Dorsolateral prefrontal cortex (tissue), 122 donors: ENCODE measurements at places on chromosomes 3 and 15.
A peak's percentile ranks its signal among the peaks of the same experiment; 100 is the strongest.

DNA sequence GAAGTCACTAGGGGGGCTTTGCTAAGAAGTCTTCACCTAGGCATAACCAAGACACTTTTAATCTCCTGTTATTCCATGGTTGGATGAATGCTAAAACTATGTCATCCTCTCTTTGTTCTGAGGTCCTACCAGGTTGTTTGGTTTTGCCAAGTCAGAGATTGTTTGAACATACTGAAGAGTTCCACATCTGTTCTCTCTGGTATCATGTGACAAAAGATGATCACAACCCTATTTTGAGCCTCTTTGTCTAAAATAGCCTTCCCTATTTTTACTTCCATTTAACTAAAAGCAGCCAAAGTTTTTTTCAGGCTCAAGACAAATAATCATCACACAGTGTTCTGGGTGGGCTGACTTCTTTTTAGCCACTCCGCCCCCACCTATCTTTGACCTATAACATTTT is 218.4 kb upstream of the LMCD1 start:
- DNase-seq: no peak

DNA sequence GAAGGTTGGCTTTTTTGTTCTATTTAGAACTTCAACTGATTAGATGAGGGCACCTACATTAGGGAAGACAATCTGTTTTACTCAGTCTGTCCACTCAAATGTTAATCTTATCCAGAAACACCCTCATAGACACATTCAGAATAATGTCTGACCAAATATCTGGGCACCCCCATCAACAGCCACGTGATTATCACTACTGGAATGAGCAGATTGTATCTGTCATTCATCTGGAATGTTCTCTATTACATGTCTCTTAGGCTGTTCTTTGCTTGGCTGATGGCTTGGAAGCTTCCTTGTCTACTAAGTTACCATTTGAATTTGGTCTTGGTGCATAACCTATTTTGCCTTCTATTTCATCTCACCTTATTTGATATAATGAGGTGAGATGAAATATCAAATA is 15.7 kb upstream of the LRRC58 start:
- no peak for DNase-seq

DNA sequence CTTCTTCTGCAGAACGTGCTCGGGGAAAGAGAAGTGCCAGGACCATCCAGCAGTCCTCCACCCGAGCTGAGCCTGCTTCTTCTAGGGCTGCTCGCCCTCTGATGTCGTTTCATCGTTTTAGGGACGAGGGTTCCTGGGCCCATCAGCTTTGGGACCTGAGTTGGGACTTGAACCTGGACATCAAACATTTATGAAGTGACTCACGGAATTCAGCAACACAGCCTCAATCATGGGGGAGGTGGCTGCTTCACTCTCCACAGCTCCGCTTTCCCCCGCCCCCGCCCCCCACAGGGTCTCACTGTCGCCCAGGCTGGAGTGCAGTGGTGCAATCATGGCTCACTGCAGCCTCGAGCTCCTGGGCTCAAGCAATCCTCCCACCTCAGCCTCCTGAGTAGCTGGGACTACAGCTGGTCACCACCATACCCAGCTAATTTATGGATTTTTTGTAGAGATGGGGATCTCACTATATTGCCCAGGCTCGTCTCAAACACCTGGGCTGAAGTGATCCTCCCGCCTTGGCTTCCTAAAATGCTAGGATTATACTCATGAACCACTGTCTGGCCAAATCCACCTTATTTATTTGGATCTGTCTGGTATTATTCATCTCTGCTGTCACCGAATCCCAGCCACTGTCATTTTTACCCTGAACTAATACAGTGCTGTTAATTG is 725 bp upstream of the SCAMP2 start:
- no peak for DNase-seq

- no peak for DNase-seq
Observed at GRCh38 chr3:107367353-107367752, 9.9 kb upstream of the CCDC54 start.

- DNase-seq: no peak
Observed at GRCh38 chr15:50390554-50391264, 33.5 kb upstream of the USP8 start.

- DNase-seq: no peak
Observed at GRCh38 chr3:178567611-178568010, 31.4 kb downstream of the KCNMB2 start.

GRCh38 chr3:34504775-34505174 is 706.3 kb downstream of the PDCD6IP start:
- DNase-seq: no peak

DNA sequence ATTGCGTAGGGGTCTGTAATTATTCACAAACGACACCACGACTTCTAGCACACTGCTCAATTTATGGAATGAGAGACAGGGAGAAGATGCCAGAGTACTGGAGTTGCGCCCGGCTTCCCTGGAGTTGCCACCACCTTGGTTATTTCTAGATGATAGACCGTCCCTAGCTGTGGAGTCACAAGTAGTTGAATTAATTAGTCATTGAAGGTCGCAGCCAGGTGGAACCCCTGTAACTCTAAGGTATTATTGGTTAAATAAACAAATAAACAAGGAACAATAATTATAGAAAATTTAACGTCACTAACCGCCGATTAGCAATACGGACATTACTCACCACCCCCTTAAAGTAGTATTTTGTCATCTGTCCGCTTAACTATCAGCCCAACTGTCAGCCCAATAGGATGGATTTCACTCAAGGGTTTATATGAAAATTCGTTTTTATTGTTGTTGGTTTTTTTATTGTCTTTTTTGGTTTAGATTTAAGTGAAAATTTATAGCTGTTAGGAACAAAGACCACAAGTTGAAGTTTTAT is 911 bp upstream of the AZI2 start:
- DNase-seq: no peak

DNA sequence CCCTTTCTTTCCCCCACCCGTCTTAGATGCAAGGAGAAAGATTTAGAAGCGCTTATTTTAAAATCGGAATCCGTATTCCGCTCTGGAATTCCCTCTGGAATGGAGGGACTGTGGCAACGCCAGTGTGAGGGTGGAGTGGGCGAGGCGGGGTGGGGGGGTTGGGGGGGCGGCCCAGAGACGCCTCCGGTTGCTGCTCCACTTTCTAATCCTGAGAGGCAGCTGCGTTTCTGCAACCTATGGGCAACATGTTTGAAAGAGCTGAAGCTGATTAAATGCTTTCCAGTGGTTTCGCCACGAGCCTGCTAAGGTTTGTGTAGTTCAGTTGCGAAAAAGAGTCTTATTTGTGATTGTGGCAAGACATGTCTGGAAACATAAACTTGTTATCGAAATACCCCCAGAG is at the start of gene CCK:
Gene CCK (minus strand): TSS at position 101 of the 400 bp plus-strand sequence. CDS start 2,555 bp downstream, outside the sequence.
- DNase-seq: no peak

- no peak for DNase-seq
Observed at GRCh38 chr3:25165306-25165705, 262.8 kb upstream of the RARB start.

DNA sequence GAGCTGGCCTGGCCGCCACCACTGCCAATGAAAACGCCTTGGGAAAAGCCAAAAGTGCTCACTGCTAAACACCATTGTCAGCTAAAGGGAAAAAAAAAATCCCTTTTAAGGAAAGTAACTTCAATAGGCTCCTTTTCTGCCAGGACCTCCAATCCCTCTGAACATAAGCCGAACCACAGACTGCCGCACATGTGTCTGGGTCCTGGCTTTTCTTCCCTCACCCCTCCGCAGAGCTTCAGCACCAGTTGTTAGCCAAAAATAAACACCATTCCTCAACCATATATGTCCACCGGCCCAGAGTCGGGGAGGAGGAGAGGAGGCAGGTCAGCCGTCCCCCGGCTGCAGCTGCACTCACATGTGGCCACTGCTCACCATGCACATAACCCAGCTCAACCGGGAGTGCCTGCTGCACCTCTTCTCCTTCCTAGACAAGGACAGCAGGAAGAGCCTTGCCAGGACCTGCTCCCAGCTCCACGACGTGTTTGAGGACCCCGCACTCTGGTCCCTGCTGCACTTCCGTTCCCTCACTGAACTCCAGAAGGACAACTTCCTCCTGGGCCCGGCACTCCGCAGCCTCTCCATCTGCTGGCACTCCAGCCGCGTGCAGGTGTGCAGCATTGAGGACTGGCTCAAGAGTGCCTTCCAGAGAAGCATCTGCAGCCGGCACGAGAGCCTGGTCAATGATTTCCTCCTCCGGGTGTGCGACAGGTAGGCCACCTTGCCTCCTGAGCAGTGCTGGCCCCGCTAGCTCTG is at the start of gene FBXL22:
Gene FBXL22 (plus strand): TSS at position 350 of the 753 bp plus-strand sequence. CDS start 6 bp downstream, at position 356.
- no peak for DNase-seq

DNA sequence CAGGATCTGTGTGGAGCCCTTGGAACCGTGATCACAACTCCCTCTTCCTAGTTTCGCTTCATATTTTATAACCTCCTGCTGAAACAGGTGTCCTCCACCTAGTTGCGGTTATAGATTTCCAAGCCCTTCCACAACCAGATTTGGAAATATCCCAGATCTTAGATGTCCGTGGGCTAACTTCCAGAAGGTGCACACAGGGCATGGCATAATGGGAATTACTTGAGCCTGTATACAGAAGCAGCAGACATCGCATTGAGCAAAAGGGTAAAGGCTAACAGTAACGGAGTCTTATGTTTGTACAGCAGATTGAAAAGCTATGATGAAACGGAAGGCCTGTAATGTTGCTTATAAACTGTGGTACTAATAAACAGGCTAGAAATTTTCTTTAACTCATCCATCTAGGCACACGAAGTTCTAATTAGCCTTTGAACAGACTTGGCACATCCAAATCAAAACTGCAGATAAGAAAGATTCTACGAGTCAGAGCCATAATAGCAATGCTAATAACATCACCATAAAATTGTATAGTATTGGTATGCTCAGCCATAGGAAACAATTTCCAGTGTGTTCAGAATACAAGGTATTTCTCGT is 1.2 kb upstream of the USF3 start:
- DNase-seq: peak; percentile 13

DNA sequence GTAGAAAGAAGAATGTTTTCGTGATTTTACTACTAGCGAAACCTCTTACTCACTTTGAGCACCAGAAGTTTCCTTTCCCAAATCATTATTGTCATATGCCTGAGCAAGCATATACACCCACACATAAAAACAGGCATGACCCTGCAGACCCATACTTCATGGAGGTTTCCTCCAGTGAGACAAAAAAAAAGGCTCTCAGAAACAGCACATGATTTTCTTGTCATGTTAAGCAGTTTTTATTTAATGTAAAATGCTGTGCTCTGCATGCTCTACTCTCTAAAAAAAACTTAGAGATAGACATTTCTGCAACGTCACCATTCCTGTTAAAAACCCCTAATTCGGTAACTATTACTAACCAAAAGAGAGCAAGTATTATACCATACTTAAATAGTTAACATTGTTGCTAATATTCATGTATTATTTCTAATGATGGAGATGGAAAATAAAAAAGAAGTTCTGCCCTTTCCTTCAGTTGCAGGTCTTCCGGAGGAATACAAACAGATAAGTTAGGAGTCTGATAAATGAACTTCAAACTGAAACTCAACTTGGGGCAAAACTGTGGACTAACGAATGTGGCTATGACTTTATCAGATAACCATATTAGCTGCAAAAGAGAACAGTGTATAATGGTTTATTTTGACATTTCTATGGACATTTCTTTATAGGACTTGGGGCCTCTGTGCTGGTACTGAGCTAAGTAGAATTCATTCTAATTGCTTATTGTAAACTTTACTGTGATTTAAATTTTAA is 15.9 kb downstream of the CD200R1 start:
- no peak for DNase-seq

GRCh38 chr15:65525622-65526021 is 4.6 kb upstream of the HACD3 start:
- DNase-seq: no peak

- no peak for DNase-seq
Observed at GRCh38 chr3:59246719-59247401, 197.0 kb upstream of the CFAP20DC start.

DNA sequence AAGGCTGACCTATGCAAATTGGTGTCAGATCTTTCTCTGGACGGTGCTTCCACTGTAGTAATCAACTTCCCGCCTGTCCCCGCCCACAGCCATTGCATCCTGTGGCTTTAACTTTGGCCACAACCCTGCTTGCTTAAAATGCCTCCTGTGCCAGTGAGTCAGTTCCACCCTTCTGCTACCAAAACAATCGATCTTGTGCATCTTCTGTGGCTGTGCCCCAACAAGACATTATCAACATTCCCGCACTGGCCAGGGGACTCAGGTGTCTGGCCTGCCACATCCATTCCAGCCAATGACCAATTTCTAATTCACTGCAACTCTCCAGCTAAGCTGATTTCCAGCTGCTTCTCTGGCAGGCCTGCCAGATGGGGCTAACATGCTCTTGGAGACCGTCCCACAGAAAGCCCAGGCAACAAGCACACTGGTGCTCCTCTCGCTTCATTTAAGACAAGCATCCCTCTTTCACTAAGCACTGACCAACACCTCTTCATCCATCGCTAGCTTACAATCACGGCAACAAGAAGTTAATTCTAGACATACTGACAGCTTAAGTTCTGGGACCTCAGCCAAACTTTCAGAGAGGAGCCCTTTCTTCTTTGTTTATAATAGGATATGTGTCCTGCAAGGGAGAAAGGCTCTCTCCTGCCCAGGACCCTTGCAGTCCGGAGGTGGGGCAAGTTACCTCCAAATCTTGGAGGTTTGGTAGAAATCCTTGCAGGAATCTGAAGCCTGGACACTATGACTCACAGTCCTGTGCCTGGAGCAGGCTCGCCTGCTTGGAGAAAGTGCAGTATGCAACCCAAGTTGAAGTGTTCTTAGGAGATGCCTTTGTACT is 6.7 kb downstream of the CA12 start:
- DNase-seq: peak; percentile 19

- DNase-seq: no peak
Observed at GRCh38 chr3:102471001-102471400, 36.2 kb downstream of the ZPLD1 start.

GRCh38 chr3:136294176-136294575 is 44.0 kb downstream of the PCCB start:
- DNase-seq: no peak

DNA sequence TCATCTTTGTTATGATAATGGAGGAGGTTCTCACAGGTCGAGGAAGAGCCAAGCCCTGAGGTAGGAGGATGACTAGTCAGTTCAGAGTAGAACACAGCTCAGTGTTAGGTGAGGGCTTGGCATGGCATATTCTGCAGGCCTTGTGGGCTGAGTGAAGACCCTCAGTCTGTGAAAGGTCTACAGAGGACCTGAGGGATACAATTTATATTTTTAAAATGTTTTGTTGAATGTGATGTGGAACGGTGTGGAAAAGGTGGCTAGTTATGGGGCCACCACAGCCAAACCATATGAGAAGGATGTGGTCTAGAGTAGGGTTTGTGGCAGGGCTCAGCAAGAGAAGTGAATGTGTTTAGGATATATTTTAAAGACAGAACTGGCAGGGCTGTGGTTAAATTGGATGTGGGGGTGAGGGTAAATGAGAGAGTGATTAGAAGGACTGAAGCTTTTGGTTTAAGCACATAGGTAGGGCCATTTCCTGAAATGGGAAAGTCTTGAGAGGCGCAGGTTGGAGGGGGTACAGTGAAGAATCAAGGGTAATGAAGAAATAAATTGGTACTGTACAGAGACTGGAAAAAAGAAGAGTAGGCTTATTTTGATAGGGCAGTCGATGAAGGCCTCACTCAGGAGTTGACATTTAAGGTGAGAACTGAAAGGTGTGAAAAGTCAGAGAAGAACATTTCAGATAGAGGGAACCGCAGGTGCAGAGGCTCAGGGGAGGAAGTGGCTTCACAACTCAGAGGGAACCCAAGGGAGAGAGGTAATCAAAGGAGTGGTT is 60.5 kb downstream of the SPTSSB start:
- no peak for DNase-seq
